ENCODE measurements at places on chromosomes 2 and 18.
A peak's percentile ranks its signal among the peaks of the same experiment; 100 is the strongest.

GRCh38 chr2:68287580-68288441, 31.9 kb downstream of the CNRIP1 start:
- DNase-seq, result no peak

DNA sequence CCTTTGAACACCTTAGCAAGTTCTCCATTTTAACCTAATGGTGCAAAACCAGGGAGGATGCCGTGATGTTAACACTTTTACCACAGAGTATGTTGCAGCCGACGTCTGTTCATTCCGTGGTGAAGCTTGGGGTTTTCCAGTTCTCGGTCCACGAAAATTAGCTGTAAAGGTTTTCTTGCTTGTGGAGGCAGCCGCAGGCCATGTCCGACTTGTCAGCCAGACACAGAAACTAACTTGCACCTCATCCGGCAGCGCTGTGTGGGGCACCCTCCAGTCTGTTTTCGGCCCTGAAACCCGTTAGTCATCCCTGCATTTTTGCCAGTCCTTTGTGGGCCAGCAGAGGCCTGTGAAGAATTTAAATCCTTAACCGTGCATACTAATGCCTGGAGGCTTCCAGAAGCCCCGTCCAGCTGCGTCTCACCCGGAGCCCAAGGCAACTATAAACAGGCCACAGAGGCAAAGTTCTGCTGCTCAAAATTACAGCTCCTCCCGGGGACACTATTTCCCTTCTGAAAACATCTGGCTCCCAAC, 70.6 kb downstream of the SH3YL1 start:
- no peak for DNase-seq

DNA sequence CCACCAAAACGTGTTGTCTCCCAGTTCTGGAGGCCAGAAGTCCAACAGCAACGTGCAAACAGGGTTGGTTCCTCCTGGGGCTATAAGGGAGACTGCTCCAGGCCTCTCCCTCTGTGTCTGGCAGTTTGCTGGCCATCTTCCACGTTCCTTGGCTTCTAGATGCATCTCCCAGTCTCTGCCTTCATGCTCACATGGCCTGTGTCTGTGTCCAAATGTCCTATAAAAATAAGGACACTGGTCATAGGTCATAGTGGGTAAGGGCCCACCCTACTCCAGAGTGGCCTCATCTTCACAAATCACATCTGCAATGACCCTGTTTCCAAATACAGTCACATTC, 69.4 kb upstream of the TAF1B start:
- DNase-seq, result no peak

DNA sequence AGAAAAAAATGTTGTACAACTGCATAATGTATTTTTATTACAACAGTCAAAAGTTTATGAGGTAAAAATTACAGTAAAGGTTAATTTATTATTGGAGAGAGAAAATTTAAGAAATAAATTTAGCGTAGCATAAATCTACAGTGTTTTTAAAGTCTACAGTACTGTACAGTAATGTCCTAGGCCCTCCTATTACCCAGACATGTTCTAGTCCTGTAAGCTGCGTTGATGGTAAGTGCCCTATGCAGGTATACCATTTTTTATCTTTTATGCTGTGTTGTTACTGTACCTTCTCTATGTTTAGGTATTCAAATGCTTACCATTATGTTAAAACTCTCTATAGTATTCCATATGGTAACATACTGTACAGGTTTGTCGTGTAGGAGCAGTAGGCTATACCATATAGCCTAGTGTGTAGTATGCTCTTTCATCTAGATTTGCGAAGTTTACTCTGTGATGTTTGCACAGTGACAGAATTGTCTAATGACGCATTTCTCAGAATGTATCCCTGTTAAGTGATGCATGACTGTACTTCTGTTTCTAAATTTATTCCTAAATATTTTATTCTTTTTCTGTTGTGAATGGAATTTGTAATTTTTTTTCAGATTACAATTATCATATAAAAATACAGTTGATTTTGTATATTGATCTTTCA, 24.5 kb downstream of the ABI2 start:
- DNase-seq, result peak; percentile 3

- no peak for DNase-seq
Measured at GRCh38 chr2:225693259-225693658, 293.7 kb downstream of the NYAP2 start.

GRCh38 chr2:74759986-74760385, 73.9 kb upstream of the HK2 start:
- no peak for DNase-seq

DNA sequence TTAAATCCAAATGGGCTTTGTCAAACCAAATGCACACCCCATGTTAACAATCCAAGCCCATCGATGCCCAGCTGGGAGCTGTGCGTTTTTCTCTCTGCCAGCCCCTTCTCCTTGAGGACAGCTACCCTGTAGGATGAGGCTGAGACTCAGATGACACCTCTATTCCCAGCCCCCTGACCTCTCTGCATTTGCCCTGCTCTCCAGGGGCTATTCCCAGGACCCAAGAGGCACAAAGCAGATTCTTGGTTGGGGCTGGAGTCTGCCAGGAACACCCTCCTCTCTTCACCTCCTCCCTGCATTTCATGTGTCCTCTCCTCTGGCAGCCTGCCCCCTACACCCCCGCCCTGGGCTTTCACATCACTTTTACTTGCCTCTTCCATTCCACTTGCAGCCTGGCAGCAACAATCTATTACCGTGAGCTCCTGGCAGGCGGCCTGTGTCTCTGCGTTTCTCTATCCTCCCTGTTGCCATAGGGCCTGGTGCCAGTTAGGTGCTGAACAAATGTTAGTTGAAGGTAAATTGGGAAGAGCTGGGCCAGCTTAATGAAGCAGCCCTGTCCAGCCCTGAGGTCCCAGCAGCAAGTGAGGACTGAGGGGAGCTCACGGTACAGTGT, 51.8 kb downstream of the ADD2 start:
- DNase-seq, result no peak

GRCh38 chr2:158463496-158464095, 6.8 kb downstream of the PKP4 start:
- DNase-seq, result no peak

GRCh38 chr2:208464205-208464604, 57.6 kb downstream of the PTH2R start:
- DNase-seq, result no peak

- no peak for DNase-seq
Measured at GRCh38 chr2:38702413-38702812, 36.5 kb downstream of the GALM start.

DNA sequence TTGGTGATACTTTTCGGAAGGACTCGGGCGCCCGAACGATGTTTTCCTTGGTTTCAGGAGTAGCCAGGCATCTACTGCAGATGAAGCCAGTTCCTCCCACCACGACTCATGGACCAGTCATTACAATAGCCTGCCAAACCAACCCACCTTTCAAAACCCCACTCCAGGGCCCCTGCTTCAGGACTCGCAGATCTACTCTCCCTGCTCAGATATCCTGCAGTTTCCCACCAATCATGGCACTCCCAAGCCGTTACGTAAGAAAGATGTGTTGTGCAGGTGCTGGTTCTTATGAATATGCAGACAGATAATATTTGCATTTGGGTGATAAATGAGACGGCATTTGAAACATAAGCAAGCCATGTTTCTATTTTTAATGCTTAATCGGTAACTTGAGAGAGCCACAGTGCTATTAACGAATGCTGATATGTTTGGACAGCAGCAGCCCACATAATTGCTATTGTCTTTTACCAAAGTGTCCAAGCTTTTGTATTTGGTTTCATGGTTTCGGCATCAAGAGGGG, 3.5 kb upstream of the CYS1 start:
- DNase-seq, result no peak

GRCh38 chr18:38459131-38459994, 893.8 kb upstream of the CELF4 start:
- no peak for DNase-seq

DNA sequence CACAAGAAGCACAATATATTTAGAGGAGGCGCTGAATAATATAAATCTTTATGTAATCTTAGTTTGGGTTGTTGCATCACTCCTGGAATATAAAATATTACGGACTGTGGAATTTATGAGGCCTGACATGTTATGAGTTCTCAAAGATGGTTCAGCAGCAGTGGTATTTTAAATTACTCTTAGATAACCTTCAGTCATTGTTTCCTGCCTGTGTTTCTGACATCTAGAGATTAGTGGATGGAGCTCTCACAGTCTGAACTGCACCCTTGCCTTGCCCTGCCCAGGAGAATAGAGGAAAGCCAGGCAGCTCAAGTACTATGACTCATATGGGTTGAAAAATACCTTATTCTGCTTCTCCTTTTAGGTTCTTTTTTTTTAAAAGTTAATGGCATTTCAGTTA, 70.0 kb downstream of the ACSL3 start:
- DNase-seq, result no peak

GRCh38 chr2:233202531-233202944, 48.9 kb upstream of the ATG16L1 start:
- DNase-seq, result no peak

- DNase-seq, result no peak
Measured at GRCh38 chr2:112195167-112195766, 57.1 kb downstream of the FBLN7 start.

DNA sequence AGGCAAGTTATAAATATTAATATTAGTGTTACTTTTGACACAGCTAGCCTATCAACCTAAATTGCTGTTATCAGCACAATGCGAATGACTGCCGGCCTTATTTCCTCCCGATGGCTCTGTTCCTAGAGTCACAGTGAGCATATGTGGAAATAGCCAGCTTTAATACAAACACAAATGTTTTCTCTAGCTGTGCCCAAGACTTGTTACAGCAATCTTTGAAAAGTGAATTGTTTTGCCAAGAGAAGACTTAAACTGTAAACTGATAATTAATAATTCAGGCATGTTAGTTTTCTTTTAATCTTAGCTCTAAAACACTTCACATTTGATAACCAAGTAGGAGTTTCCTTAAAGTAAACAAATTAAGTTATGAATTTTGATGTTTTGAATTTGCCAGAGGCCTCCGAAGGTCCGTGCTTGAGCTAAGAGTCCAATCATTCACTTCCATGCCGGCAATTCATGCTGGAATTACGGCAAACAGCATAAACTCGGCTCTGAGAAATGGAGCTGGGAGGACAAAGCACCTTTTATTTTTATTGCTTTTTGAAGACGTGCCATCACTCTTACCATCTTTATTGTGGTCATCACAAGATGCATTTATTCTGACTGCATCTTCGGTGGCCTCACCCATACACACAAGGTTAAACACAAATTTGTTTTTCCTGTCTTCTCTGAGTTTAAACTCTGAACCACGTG, 184.5 kb upstream of the CWC22 start:
- DNase-seq, result no peak

- no peak for DNase-seq
Measured at GRCh38 chr18:48909721-48910120, 41.0 kb downstream of the SMAD7 start.

DNA sequence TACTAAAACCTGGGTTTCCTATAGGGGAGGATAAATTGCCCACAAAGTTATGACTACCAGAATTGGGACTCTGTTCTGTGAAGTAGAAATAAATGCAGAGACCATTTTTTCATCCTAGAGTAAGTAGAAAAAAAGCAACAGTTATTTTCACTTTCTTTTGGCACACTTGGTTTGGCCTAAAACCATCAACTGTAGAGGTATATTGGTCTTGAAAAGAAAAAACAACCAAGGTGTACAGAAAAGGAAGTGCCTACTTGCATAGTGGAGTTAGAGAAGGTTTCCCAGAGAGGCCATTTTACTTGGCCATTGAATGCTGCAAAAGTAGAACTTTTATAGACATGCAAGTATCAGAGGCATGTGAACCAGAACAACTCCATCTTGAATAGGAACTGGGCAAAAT, 89.4 kb upstream of the TACR1 start:
- DNase-seq, result no peak

- no peak for DNase-seq
Measured at GRCh38 chr2:175152242-175152641, 15.8 kb downstream of the ATF2 start.

DNA sequence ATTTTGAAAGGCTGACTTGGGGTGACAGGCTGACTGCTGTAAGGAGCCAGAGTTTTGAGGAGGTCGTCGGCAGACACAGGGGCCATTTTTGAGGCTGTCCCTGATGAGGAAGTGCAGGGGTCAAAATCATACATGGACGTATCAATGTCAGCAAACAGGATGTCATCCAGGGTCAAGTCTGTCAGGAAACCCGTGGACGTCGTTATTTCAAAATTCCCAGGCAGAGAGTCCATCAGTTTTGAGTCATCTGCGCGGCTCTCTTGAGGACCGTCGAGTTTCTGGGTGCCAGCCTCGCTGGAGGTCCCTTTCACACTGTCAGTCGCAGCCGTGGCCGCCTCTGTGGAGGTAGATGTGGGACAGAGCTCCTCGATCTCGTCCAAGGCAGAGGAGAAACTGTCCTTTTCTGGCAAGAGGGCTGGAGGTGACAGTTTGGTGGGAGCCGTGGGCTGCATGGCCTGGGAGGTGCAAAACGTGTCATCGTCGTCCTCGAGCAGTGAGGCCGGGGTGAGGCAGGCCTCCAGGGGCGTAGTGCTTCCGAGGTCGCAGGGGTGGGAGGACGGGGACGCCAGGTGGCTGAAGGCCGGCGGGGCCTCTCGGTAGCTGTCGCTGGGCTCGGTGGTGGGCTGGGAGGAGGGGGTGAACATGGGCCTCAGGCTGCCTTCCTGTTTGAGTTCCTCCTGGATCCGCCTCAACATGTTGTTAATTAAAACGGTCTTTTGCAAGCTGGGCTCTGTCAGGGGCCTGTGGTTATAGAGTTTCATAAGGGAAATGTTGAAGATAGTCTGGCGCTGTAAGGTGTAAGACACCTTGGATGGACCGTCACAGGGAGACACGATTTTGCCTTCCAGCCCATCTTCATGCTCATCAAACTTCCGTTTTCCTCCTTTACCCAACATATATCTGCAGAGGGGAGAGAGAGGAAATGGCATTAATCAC, 17.5 kb downstream of the SERTAD2 start:
- DNase-seq, result no peak

All from DMS153 (cell line).